GM23338 (cell line): ENCODE measurements at places on chromosomes 3 and 15. TPM values are rescaled to one million over a fixed set of nuclear protein-coding genes. Genes with fewer than 3 reads are reported as not detected.

DNA sequence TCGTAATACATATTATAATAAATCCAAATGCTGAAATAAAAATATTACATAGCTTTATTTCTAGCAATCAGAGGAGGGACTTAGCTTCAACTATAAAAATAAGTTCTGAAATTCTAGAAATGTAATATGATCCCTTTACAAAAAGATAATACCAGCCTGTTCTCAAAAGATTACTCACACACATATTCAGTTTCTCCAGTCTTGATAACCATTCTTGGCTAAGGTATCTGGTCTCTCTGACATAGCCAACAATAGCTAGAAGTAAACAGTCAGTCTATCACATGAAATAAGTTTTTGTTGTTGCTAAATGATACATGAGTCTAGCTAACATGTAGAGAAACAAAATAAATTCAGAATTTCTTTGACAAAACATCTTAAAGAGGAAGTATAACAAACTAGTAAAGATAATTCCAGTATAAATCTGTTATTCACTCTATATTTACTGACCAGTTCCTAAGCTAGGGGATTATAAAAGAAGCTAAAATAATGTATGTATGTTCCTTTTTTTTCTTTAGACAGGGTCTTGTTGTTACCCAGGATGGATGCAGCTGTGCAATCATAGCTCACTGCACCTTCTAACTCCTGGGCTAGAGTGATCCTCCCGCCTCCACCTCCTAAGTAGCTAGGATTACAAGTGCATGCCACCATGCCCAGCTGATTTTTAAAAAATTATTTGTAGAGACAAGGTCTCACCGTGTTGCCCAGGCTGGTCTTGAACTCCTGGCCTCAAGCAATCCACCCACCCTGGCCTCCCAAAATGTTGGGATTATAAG, 170.6 kb downstream of the TBL1XR1 start:
- no peak for DNase-seq

DNA sequence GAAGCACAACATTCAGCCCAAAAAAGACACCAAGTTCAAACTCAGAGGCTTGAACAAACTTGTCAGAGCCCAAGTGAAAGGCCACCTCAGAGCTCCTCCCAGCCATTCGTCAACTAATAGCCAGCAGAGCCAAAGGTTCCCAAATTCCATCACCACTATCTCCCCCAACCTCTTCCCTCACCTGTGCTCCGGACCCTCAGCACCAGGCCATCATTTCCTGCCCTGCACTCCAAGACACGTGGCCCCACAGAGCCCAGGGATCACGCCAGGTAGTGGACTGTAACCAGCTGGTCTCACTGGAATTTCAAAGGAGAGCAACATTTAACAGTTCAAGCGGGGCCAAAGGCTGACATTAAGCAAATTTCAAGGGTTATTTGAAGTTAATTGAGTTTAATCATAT, 245.2 kb upstream of the IGF1R start:
- no peak for DNase-seq

DNA sequence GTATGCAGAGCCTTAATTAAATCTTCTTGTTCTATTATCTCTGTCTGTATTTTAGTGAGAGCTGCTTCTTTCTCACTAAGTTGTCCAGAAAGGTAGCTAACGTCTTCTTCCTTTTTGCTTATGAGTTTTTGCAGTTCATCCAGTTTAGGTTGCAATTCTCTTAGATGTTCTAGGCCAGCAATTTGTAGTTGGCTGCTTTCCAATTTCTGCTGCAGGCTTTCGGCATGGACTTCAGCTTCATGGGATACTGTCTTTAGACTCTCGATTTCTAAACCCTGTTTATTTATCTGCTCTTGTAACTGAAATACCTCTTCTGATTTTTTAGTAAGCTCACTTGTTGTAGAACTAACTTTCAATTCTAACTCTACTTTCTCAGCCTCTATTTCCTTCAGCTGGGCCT, 35.5 kb upstream of the HCLS1 start:
- DNase-seq = no peak

DNA sequence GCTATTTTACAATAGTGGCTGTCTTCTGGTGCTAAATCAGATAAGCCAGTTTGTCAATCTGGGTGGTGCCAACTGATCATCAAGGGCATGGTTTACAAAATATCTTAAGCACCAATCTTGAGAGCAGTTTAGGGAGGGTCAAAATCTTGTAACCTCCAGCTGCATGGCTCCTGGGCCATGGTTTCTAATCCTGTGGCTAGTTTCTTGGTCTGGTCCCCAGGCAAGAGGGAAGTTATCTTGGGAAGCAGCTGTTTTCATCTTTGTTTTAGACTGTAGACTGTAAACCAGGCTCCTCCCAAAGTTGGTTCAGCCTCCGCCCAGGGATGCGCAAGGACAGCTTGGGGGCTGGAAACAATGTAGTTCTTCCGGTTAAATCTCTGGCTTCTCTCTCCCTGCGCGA, 166.8 kb downstream of the IL1RAP start:
- DNase-seq = no peak

The ZNF502 gene
- total RNA-seq = 3.2 and 4.7 TPM in 2 replicates

The SCG3 gene
- 44.2 and 46.2 TPM in 2 replicates for total RNA-seq

The CCR9 gene
- total RNA-seq = not detected in 2 replicates

The SMCO1 gene
- total RNA-seq = not detected in 2 replicates

The TIGIT gene
- total RNA-seq = 0.07 TPM in 1 of 2 replicates, not detected in the other
